Liver (tissue), 10 donors: ENCODE measurements at places on chromosomes 3 and 15.

DNA sequence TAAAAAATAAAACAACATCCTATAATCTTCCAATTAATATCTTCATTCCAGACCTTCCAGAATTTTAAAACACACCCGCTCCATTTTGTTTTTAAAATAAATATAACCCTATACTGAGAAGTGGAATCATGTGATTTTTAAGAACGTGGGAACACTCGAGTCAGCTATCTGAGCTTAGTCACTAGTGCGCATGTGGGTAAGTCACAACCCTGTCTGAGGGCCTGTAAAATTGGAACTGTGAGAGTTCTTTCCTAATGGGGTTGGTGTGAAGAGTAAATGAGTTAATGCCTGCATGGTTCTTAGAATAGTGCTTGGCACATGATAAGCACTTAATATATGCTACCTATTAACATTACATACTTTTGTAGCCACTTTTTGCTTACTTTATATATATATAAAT is 19.9 kb upstream of the POLR2M start:
- DNase-seq, result no peak

DNA sequence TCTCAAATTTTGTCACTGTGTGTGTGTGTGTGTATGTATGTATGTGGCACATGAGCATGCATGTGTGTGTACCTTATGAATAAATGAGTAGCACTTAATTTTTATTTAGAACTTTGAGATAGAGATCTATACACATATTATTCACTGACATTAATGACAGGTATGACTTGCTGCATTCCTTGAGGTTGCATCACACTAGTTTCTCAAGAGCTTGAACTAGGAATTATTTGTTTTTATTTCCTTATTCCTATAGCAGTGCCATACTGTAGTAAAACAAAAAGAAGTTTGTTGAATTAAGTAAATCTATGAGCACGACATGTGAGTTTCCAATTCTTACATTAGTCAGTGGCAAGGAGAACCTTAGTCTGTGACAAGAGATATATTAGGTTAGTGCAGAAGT is 943.9 kb downstream of the ROBO1 start:
- DNase-seq, result no peak

DNA sequence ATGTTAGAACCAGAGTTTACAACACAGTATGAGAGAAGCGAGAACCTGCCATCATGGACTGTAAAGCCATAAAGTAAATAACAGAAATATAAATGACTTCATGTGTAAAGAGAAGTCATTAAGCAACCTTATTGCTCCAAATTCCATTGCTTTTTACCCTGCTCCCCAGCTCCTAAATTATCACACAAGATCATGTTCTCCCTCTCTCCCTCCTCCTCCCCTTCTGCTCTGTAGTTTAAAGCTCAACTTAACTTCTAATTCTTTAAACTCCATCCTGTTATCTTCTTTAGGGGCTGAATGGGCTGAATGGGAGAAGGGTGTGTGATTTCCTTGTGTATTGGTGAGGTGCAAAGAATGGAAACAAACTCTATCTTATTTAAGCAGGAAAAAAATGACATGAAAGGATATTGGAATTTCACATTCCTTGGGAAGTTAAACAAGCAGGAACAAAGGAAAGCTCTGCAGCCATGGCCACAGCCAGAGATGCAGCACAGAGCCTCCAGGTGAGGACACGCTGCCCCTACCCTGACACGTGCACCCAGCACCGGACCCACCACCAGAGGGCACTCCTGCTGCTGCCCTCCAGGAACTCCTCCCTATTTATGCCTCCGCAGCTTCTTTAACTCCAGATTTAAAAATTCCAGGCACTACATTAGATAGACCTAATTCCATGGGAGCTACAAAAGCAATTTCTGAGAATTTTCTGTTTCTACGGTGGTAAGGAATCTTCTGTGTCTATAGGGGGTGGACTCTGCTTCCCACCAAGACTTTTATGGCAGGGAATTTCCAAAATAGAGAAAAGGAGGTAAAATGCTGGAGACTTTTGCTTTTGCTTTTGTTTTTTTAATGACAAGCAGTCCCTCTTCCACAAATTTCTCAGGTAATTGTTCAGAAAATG is 76.9 kb upstream of the ABI3BP start:
- peak; percentile 79 for DNase-seq

GRCh38 chr3:78670094-78670493 is 1097.7 kb downstream of the ROBO1 start:
- DNase-seq, result no peak

DNA sequence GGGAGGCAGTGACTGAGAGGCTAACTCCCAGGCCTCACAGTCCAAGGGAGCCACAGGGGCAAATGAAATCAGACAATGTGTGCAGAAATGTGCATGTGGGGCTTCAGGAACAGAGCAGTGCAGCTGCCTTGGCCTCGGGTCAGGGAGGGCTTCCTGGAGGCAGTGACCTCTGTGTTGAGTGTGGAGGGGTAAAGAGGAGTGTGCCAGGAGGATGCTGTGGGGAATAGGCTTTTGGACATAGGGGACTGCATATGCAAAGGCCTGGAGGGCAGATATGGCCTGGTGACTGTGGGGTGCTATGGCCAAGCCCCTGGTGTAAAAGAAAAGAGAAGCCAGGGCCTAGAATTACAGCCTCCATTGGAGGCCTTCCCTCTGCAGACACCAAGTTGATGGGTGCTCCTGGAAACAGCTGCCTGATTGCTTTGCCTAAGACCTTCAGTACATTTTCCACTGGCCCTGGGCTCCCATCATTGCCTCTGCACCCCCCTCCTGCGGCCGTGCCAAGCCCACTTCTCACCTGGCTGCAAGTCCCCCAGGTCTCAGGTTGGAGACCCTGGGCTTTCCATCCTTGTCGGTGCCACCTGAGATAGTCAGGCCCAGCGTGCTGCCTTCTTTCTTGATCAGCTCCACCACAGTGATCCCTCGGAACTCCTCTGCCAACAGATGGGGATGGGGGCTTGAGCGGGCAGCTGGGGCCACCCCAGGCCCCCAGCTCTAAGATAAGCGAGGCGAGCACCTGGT is 15.1 kb downstream of the GRIP2 start:
- DNase-seq, result no peak
